ENCODE measurements at places on chromosomes 13 and 19.

DNA sequence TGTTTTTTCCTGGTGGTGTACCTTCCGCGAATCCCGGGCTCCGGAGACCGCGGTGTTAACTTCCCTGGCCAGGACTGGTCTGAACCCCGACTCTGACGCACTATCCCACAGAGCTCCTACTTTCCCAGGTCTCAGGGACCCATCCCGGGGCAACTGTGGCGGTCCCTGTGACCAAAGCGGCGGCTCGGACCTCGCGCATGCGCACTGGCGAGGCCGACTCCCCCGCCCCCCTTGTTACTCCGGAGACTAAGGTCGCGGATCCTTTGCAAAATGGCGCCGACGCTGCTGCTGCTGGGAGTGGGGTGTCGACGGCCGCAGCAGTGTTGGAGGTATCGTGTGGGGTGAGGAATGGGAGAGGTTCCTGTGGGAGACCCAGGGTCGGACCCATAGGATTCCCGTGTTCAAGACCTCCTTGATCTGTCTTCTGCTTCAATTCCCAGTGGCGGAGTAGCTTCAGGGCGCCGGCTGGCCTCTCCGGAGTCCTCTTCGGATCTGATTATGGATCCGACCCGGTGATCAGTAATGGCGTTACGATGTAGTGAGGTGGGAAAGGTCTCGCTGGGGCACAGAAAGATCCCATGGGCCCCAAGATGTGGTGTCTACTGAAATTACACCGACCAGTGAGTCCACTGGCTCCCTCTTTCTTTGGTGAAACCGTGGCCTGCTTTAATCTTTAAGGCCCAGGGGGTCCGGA, 66.6 kb upstream of the ZNF527 start:
- DNase-seq: peak; percentile 17

GRCh38 chr13:47310401-47310800, 413.5 kb upstream of the HTR2A start:
- DNase-seq: no peak

- no peak for DNase-seq
Measured at GRCh38 chr13:40402931-40403431, 263.5 kb downstream of the FOXO1 start.

GRCh38 chr13:34926508-34926907, 15.6 kb upstream of the NBEA start:
- DNase-seq: no peak

DNA sequence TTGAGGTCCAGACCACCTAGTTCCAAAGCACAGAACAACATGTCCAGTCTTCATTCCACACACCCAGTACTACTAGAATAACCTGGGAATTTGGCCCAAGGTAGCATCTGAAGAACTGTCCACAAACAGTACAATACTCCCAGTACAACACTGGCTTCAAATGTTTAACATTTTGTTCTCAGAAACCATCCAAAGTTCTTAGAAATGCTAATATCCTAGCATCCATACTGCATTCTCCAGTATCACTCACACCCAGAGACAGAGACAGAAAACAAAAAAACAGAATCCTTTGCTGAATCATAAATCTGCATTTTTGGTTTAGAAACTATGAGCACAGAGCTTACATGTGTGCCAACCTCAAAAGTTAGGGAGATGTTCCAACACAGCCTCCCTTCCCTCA, 490.8 kb downstream of the FOXO1 start:
- no peak for DNase-seq

DNA sequence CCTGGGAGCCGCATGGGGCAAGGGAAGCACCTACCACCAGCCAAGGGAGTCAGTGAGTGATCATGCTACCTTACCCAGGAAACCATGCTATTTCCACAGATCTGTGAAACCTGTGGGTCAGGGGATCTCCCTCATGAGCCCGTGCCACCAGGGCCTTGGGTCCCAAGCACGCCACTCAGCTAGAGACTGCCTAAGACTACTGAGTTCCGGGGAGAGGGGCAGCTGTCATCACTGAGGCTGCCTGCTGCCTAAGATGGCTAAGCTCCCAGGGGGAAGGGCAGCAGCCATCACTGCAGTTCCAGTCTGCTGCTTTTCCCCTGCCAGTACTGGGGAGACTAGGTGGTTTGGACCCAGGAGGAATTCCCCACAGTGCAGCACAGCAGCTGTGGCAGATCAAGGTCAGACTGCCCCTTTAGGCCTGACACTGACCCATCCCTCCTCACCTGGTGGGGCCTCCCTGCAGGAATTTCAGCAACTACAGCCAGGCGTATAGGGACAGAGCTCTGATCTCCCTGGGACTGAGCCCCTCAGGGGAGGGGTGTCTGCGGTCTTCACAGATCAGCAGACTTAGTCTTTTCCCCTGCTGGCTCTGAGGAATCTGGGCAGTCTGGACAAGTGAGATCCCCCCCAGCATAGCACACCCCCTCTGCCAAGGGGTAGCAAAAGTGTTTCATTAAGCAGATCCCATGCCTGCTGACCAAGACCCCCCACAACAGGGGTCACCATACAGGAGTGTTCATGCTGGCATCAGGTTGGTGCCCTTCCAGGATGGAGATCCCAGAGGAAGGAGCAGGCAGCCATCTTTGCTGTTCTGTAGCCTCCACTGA, 26.9 kb downstream of the VSTM2B start:
- no peak for DNase-seq

DNA sequence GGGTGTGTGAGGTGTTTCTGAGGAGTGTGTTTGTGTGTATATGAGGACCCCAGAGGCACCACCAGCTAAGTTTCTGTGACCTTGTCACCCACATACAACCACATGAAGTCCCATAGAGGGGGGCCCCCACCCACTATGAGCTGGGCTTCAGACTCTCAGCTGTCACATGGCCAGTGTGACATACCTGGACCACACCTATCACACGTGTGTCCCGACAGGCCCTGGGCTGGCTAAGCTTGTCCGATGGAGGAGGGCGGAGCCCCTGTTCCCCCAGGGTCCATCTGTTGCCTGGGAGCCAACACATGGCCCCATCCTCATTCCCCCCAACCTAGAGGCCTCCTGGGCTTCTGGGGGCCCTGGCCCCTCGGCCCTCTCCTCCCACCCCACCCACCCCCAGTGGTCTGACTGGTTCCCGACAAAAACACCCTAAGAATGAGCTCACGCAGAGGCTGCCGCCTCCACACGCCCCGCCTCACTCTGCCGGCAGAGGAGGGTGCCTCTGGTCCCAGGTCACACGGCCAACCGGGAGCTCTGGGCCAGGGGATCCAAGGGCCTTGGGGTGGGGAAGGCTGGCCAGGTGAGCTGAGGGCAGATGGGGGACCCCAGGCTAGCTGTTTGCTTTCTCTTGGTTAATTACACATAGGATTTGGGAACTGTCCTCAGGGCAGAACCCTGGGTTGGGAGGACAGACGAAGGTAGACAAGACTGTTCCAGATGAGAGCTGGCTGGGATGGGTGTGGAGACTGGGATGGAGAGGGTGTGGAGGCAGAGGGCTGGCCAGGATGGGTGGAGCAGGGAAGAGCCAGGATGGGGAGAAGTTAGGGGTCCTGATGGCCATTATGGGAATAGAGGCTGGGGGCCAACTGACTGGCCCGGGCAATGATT, 4.3 kb downstream of the KLC3 start:
- DNase-seq: no peak

DNA sequence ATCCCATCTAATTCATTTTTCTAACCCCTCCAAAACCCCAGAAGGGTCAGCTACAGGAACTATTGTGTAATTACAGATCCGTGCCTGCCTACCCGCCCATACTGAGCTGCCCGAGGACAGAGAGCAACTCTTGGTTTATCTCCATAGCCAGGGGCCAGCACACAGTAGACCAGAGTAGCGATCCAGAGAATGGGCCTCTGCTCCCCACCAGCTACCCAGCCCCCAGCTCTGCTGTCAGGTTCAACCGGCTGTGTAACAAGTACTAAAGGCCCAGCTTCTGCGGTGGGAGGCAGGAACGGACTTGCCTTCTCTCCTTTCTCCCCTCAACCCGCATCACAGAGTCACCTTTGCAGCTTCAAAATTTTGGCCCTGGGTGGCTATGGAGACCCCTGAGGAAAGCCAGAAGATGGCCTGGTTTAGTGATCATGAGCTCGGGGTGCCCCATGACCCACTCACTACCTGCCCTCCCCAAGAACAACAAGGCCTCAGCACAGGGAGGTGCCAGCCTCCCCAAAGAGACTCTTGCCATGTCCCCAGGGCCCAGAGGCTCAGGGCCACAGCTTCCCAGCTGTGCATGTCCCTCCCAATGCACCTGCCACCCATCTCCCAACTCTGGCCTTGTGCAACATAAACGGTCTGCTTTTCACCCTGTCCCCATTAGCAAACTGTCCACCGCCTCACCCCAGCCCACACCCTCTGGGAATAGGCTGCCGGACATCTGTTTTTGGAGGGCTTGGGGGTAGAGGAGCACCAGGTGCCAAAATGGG, 5.7 kb downstream of the CALM3 start:
- no peak for DNase-seq

- DNase-seq: no peak
Measured at GRCh38 chr19:39725995-39726394, 11.8 kb downstream of the CLC start.

- DNase-seq: no peak
Measured at GRCh38 chr13:78430166-78430791, 173.1 kb downstream of the POU4F1 start.

GRCh38 chr13:20142023-20142926, 18.6 kb downstream of the GJA3 start:
- no peak for DNase-seq

- DNase-seq: no peak
Measured at GRCh38 chr19:23410155-23410554, 14.9 kb upstream of the ZNF91 start.

DNA sequence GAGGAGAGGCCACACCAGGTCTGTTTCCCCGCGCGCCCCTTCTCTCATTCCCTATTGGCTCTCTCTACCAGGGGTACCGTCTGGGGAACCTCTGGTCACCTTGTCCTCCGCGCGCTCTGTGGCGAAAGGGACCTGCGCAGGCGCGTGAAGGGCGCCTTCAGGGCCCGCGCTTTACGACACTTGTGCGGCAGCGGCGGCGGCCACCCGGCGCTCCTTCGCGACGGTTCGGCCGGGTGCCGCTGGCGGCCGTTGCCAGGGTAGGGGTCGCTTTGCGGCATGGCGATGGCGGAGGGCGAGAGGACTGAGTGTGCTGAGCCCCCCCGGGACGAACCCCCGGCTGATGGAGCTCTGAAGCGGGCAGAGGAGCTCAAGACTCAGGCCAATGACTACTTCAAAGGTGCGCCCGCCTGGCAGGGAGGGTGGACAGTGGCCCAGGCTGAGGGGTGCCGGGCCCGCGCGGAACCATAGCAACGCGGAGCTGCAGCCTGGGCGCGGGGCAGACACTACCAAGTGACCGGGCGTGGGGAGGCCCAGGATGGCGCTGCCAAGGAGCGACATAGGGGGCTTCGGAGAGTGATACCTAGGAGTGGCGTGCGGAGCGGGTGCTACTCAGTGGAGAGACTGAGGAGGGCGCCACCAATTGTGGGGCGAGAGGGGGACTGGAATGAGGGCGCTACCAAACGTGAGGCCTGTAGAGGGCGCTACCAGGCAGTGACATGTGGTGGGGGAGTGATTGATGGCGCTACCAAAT, at the start of gene PPP5C:
PPP5C (plus strand) TSS at position 267 of the 751 bp plus-strand sequence; CDS start at position 277, 10 bp downstream.
- DNase-seq: peak; percentile 87

DNA sequence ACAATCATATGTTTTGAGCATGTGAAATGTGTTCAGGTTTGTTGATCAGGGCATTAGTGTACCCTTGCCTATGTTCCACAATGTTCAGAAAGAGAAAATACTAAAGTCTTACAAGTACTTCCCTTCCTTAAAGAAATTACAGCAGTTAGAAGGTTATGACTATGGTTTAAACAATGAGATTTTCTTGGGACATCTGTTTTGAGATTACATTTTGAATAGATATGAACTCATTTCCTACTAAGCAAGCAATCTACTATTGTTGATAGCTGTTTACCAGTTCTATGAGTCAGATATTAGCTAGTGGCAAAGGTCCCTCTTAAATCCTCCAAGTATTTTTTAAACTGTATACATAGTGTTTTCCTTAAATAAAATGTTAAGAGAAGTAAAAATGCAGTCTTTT, 241.3 kb downstream of the DACH1 start:
- DNase-seq: no peak

DNA sequence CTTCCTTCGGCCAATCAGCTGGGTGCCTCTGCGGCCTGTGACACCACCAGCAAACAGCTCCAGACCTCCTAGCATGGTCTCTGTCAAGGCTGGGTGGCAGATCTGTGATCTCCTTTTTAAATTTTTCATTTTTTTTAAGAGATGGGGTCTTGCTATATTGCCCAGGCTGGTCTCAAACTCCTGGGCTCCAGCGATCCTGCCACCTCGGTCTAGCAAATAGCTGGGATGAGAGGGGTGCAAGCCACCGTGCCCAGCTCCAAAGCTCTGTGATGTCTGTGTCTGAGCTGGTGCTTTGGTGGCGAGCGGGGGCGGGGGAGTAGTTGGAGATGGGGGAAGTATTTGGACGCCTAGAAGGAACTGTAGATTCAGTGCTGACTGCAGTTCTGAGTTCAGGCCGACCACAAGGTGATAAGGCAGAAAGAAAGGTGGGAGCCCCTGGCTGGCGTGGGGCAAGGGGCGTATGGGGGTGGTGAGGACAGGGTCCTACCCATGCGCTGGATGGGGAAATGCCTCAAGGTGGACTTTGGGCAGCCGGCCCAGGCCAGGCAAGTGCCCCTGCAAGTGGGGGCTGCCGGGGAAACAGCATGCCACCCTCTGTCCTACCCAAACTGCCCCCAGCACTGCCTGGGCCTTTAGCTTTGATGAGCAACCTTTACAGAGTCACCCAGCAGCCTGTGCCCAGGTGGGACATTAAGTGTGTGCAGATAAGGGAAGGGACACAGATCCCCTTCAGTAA, 5.5 kb downstream of the DPP9 start:
- no peak for DNase-seq

GRCh38 chr19:45821103-45821521, 6.0 kb upstream of the RSPH6A start:
- DNase-seq: no peak

GRCh38 chr19:53082929-53083328, 20.3 kb downstream of the ZNF160 start:
- DNase-seq: no peak

DNA sequence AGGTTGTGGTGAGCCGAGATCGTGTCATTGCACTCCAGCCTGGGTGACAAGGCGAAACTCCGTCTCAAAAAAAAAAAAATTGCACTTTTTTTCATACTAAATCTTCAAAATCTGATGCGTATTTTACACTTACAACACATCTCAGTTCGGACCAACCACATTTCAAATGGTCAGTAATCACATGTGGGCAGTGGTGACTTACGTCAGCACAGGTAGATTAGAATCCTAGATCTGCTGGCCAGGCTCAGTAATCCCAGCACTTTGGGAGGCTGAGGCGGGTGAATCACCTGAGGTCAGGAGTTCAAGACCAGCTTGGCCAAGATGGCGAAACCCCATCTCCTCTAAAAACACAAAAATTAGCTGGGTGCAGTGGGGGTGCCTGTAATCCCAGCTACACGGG, 1.6 kb upstream of the FARSA start:
- DNase-seq: no peak

GRCh38 chr13:40401911-40402776, 264.3 kb downstream of the FOXO1 start:
- peak; percentile 65 for DNase-seq

- DNase-seq: no peak
Measured at GRCh38 chr19:54312436-54313377, at the start of gene LILRA5. Gene LILRA5, minus strand, starts transcription at chr19:54313166. Its CDS starts 147 bp downstream, at chr19:54313019.

DNA sequence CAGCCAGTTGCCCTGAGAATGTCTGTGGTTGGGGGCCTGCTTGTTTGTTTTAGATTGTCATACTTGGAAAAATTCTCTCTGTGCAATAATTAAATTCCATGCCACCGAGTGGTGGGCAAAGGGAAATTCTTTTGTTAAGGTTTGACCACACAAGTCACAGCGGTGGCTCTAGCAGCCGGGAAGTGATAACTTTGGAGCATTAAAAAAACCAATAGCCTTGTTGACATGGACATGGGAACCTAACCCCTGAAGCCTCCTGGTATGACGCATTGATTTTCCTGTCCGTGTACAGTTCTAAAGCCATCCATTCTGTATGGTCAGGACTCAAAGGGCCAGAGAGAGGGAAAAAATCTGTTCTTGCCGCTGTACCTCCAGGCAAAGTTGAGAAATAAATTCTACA, 384.9 kb upstream of the ZNF507 start:
- DNase-seq: no peak

Data from CD4-positive, alpha-beta T cell treated with Interleukin-6 for 4 hours (primary cell).